B cell (primary cell): ENCODE measurements at places on chromosomes 3 and 15. TPM values are rescaled to one million over a fixed set of nuclear protein-coding genes. Genes with fewer than 3 reads are reported as not detected.

GRCh38 chr15:36361351-36361870, 218.0 kb upstream of the CDIN1 start:
- no peak for DNase-seq

- DNase-seq: no peak
Measured at GRCh38 chr3:43436507-43437140, 150.3 kb downstream of the SNRK start.

DNA sequence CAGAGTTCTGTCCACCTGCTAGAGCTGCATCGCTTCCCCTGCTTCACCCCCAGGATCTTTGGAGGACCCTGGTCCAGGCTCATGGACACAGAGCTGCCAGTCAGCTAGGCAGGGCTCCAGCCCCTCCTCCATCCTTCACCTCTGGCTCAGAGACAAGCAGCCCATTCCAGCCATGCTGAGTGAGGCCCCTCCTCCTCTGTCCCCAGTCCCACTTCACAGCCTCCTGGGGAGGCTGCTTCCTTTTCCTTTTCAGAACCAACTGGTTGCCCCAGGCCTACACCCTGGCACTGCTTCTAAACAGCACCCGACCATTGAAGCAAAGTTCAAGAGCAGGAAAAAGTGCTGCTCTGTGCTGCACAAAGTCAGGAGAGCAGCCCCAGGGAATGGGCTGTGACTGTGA, 22.2 kb downstream of the IQSEC1 start:
- no peak for DNase-seq

DNA sequence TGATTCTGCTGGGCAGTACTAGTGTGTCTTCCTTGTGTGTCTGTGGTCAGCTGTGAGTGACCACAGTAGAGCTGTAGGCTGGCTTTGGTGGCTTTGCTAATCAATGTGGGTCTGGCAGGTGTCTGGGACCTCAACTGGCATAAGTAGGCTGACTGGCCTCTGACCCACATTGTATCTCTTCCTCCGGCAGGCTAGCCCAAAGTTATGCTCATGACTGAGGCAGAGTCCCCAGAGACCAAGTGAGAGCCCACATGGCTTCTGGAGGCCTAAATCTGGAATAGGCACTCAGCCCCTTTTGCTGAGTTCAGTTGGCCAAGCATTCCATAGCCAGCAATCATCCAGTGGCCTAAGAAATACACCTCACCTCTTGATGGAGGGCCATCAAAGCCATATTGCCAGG, 289.1 kb upstream of the SUCLG2 start:
- DNase-seq: no peak

GRCh38 chr3:15164340-15164739, 41.7 kb upstream of the CAPN7 start:
- DNase-seq: no peak

DNA sequence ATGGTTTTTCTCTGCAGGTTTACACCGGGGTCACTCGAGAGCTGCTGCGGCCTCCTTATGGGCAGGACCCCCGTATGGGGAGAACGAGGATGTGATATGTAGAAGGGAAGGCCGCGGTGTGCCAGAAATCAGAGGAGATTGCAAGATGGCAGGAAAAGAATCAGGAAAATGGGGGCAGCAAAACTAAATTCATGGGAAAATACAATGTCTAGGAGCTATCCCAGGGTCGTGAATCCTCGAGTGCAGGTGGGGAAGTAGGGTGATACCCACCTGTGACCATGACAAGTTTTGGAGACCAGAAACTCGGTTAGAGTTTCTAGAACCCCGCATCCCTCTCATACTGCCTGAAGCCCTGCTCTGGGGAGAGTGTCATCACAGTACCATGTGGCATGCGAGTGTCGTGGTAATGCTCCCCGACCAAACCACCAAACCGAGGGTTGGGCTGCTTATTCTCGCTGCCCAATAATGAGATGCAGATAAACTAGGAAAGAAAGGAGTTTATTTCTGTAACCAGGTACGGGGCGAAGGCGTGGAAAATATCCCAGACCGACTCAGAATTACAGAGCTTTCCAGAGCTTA, 781 bp downstream of the TRNT1 start:
- DNase-seq: no peak

DNA sequence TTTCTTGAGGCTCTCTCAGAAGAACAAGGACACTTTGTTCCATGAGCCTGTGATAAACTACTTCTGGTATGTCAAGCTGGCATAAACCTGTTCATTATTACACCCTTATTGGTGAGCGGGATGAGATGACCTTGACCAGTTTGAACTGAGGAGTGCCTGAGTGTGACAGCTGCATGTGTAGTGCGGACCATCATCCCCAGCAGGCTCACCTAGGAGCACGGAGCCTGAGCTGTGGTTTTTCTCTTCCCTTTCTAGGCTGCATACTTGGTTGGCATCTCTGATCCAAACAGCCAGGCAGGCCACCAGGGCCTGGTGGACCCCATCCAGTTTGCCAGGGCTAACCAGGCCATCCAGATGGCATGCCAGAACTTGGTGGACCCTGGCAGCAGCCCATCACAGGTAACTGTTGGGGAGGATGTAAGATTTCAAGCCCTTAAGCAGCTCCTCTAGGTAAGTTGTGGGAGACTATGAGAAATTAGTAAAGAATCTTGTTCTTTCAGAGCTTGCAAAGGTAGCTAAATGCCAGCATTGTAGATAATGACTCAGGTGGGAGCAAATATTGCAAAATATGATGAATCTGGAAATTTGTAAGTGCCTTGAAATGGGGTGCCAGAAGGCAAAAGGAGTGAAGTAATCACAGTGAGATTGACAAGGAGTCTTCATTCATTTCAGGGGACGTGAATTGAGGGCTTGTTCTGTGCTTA, 288.9 kb upstream of the TPM1 start:
- DNase-seq: no peak

- DNase-seq: no peak
Measured at GRCh38 chr15:50176869-50177268, 5.1 kb upstream of the SLC27A2 start.

GRCh38 chr3:193982258-193982659, 153.7 kb upstream of the HES1 start:
- DNase-seq: no peak

DNA sequence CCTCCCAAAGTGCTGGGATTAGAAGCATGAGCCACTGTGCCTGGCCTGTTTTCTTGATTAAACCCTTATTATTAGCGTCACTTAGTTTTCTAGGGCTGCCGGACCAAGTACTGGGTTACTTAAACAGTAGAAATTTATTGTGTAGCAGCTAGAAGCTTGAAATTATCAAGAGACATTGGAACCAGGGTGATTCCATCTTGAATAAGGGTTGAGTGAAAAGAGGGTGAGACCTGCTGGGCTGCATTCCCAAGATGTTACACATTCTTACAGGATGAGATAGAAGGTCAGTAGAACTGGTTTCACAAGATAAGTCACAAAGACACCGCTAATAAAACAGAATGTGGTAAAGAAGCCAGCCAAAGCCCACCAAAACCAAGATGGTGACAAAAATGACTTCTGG, 18.6 kb upstream of the FSTL1 start:
- DNase-seq: no peak

GRCh38 chr3:10747341-10747740, 68.7 kb upstream of the SLC6A11 start:
- no peak for DNase-seq

DNA sequence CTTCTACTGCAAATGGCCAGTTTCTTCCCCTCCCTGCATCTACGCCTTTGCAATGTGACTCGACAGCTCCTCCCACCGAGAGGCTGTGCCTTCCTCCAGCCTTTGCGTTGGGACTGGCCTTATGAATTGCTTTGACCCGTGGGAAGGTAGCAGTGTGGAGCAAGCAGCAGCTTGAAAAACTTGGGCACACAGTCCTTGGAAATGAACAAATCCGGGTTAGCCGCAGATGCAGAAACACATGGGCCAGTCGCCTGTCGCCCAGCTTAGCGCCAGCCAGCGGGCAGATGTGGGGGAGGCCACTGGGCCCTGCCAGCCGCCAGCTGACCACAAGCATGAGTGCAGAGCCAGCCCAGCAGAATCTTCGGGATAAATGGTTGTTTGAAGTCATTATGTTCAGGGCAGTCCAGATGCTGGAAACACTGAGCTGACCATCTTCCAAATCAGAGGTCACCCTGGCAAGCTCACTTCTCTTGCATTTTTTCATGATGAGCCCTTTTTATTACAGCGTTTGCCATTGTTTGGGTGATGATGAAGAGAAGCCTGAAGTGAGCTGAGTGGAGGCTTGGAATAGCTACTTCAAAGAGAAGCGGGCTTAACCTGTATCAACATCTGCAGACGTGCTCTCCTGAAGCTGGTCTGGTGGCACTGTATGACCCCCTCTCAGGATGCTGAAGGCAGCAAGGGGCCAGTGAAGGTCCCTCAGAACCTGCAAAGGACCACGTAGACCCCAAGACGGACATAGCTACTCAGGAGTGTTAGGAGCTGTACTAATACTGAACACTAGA, 9.8 kb downstream of the SELENOS start:
- DNase-seq: no peak

- DNase-seq: no peak
Measured at GRCh38 chr3:159378396-159379194, 576.7 kb downstream of the MFSD1 start.

DNA sequence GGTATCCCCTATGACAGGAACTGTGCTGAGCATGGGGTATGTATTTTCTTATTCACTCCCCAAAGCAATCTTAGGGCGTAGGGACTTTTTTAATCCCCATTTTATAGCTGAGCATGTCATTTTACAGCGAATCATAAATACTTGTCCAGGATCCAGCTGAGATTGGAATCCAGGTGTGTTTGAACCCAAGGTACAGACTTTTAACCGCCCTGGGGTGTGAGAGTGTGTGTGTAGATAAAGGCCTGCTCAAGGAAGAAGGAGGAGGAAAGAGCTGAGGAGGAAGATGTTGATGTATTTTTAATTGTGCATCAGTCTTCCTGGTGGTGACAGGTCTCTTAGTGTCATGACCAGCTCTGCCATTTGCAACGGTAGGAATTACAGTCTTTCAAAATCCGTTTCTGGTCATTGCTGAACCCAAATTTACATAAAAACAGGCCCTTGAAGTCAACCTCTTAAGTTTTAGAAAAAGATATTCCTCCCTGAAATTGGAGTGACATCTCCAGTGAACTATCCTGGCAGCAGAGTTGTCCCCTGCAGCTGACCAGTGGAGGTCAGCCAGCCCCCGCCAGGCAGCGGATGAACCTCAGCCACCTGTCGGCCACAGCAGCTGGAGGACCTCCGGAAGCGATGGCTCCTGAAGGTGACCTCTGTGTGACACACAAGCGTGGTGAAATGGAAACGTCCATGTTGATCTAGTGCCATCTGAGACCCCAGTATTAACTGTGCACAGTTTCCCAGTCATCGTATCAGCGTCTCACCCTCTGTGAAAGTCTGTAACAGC, 92.8 kb upstream of the MITF start:
- no peak for DNase-seq

DNA sequence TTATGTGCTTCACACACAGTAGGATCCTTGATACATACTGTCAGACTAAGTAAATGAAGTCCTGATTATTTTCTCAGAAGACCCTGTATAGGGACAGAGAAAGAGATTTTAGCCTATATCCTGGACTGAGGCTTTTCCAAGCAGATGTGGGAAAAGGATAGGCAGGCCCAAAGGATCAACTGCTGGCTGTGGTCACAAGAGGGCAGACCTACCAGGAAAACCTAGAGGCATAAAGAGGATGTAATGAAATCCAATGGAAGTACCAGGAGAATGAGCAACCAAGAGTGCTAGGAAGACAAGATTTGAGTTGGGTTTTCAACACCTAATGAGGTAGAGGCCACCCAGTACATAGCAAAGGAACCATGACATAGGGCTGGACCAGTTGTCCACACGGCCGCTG, 23.1 kb downstream of the DCLK3 start:
- DNase-seq: no peak

DNA sequence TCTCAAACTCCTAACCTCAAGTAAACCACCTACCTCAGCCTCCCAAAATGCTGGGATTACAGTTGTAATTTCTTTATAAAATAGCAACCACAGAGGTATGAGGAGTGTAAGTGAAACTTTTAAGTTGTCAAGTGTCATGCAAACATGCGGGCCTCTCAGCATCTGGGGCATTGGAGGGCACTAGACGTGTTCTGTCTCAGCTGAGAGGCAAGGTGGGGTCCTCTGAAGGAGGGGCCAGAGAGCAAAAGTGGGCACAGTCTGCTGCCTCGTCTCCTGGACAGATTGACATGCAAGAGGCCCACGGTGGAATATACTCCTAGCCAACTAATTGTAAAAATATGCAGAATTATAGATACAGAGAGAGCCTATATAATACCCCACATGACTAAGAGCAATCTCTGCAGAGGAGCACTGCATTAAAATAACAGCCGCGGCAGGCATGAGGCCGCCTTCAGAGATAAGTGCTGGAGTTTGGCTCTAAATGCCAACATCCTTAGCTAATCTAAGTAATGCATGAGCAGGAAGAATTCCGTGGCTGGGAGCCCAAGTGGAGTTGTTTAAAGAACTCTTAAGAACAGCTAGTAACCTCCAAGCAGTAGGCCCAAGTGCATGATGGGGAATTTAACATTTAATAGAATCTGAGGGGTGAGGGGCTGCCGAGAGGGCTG, 87.8 kb upstream of the RNU6-1 start:
- no peak for DNase-seq

- DNase-seq: no peak
Measured at GRCh38 chr3:187902936-187903335, 157.7 kb upstream of the BCL6 start.

DNA sequence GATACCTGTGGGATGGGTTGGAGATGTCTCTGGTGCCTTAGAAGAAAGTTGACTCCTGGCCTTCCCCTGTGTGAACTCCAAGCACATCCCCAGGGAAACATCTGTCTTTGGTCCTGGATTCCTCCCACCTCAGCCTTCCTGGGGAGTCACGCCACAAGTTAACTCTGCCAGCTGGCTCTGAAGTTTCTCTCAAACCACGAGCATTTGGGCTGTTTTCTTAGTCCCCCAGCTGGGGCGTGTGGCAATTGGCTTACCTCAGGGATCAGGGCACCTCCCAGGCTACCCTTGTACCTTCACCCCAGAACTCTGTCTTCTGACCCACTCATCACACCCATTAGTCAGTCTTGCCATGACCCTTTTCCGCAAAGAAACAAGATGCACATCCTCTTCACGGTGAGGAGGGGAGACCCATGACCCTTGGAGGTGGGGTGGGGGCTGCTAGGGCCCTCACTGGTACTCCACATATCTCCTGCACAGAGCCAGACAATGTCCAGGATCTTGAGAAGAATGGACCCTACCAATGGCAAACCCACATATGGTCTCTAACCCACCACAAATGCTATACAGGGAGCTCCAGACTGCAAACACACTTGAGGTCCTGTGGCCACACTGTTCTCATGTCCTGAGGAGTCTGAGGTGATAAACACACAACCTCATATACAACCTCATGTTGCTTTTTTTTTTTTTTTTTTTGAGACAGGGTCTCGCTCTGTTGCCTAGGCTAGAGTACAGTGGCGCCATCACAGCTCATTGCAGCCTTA, 3.9 kb downstream of the NEIL1 start:
- DNase-seq: peak; percentile 58

Gene MCF2L2
- 1.5 and 1.6 TPM in 2 replicates for total RNA-seq

Gene TUSC2
- 25.5 and 28.2 TPM in 2 replicates for total RNA-seq

Gene SPTBN5
- 0.68 and 1.4 TPM in 2 replicates for total RNA-seq

Gene CFAP161
- not detected in 2 replicates for total RNA-seq
